Dermis microvascular lymphatic vessel endothelial cell (primary cell): ENCODE measurements at places on chromosomes 5 and 9. TPM values are rescaled to one million over a fixed set of nuclear protein-coding genes. Genes with fewer than 3 reads are reported as not detected.
A peak's percentile ranks its signal among the peaks of the same experiment; 100 is the strongest.

DNA sequence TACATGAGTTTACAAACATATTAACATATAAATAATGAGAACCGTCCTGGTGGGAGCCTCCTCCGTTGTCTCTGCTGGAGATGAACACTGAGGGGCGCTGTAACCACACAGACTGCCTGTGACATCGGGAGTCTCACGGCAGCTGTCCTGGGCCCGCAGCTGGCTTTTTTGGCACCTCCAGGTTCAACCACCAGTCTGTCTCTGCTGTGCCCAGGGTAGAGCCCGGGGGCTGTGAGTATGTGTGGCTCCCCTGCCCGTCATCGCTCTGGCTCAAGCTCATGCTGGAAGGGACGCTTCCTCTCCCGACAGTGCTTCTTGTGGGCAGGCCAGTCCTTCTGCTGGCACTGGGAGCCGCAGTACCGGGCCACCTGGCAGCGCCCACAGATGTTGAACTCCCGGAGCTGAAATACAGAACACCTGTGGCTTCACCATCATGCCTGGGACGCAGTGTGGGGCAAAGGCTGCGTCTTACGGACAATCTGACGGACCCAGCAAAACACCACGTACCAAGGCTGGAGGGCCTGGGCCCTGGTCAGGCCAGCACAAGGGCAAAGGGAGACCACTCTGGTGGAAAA is 3.6 kb upstream of the DPH7 start:
- DNase-seq = peak; percentile 29

GRCh38 chr5:96065685-96066385 is 104.2 kb upstream of the ELL2 start:
- DNase-seq = peak; percentile 4

DNA sequence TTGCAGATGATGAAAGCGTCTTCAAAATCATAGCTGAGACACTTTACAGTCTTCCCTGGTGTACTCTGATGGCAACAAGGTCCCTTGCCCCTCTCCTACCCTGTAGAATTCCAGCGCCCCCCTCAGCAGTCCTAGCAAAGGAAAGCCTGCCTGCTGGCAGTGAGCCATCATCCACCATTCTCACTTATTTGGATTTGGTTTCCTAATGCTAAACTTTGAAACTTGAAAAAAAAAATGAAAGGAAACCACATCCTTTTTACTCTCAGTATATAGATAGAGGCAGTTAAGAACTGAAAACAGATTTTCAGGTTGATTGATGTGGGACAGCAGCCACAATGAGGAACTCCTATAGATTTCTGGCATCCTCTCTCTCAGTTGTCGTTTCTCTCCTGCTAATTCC is at the start of gene GZMA:
Gene GZMA, plus strand, starts transcription at position 299 of the 400 bp plus-strand sequence. Its CDS starts 37 bp downstream, at position 336.
- DNase-seq = no peak

GRCh38 chr5:90494043-90494442 is 19.4 kb downstream of the POLR3G start:
- DNase-seq = no peak

PAEP gene
- not detected in 2 replicates for total RNA-seq
